ENCODE measurements at places on chromosomes 3 and 15.
A peak's percentile ranks its signal among the peaks of the same experiment; 100 is the strongest.

GRCh38 chr15:80202016-80202315, 49.2 kb downstream of the FAH start:
- DNase-seq, result no peak

GRCh38 chr3:138950006-138950644, 3.1 kb downstream of the FOXL2NB start:
- DNase-seq, result no peak

DNA sequence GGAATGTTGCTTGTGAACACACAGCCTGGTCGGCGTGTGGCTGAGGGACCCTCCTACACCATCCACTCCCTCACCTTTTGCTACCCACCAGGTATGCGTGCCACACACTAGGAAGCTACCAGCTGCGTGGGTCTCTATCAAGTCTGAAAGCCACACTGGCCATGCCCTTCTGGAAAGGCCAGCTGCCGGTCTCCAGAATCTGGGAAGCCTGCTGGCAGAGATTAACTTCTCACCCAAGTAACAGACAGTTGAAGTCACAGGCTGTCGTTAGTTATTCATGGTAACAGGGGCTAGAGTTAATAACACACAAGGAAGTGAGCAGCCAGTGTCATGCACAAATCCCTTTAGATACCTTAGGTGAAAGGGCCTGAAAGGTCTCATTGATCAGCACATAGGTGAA, 48.1 kb downstream of the SUSD5 start:
- DNase-seq, result no peak

DNA sequence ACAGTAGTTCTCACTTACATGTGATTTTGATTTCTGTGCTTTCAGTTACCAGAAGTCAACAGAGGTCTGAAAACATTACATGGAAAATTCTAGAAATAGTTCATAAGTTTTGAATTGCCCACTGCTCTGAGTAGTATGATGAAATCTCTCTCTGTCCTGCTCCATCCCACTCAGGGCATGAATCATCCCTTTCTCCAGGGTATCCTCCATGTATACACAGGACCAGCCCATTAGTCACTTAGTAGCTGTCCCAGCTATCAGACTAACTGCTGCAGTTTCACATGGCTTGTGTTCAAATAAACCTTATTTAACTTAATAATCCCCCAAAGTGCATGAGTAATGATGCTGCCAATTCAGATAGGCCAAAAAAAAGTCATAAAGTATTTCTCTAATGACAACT, 38.6 kb downstream of the EPHA3 start:
- DNase-seq, result no peak

DNA sequence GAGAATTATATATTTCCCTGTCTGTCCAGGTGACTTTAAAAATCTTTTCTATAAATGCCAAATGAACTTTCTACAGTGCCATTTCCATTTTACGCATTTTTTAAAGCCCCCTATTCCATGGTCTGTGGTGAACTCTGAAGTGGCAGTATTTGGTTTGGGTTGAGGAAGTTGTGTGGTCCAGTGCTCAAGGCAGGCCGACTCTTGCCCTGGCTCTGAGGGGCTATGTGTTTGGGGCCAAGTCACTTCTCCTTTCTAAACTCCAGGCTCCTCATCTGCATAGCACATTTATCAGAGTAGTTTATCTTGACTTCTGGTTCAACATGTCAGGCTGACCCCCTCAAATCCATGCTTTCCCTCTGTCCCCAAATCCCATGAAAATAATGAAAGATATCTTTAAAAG, 14.1 kb downstream of the TTC21A start:
- no peak for DNase-seq

DNA sequence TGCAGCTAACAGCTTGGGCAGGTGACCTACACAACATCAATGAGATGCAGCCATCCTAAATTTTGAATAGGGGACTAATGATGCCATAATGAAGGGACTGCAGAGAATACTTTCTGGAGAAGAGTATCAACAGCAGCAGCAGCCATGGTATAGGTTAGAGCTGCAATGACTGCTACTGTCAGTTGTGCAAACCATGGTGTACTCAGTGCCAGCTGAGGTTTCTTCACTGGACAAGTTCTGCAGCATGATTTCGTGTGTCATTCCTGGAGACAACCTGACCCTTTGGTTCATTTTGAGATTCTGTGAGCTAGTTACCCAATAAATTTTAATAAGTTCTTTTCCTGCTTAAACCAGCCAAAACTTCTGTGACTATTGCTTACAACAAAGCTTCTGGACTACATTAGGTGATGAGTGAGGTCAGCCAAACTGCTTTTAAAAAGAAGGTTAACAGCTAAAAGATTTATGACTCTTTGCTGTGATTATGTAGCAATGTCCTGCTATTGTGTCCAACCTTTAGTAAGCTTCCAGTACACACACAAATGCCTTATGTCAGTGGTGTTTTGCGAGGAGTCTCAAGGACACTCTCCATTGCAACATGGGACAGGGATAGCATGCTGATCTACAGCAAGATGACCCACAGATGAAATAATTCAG, 4.8 kb upstream of the DAZL start:
- DNase-seq, result no peak

- DNase-seq, result no peak
Observed at GRCh38 chr15:62599791-62600777, 435.0 kb upstream of the C2CD4B start.

DNA sequence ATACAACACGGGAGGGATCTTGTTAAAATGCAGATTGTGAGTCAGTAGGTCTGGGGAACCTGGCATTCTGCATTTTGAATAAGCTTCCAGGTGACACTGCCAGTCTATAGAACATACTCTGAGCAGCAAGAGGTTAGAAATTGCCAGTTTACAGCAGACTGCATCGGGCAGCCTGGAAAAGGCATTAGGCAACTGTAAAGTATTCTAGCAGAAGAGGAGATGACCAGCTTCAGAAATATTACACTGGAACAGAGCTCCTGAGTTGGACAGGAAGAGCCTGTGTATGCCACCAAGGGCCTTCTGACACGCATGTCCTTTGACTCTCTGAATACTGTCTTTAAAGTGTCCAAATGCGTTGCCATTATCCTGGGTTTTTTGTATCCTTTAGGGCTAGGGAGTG, 2.5 kb upstream of the ACAN start:
- no peak for DNase-seq

DNA sequence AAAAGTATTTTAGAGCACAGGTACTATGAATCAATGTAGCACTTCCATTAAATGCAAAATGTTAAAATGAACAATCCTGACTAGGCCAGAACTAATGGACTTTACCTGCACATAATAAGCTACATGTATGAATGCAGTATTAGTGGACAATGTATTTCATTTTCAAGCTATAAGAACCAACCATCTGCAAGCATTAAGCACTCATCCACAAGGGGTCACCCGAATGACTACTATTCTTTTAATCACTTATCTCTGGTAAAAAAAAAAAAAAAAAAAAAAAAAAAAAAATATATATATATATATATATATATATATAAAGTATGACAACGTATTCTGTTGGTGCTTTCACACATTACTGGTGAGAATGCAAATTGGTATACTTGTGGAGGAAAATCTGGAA, 7.2 kb downstream of the HERC1 start:
- DNase-seq, result peak; percentile 80

GRCh38 chr15:71780115-71780976, 30.0 kb upstream of the NR2E3 start:
- peak; percentile 61 for DNase-seq

GRCh38 chr3:10292505-10293419, at the start of gene GHRL:
TSS of gene GHRL (minus strand) at chr3:10292947. CDS start at chr3:10290180, 2,767 bp downstream.
- DNase-seq, result peak; percentile 70

GRCh38 chr15:98444138-98444537, 204.2 kb upstream of the IGF1R start:
- DNase-seq, result no peak

GRCh38 chr3:160921020-160921635, 165.1 kb downstream of the PPM1L start:
- DNase-seq, result peak; percentile 47

- no peak for DNase-seq
Observed at GRCh38 chr15:90946538-90946937, 8.1 kb upstream of the RCCD1 start.

DNA sequence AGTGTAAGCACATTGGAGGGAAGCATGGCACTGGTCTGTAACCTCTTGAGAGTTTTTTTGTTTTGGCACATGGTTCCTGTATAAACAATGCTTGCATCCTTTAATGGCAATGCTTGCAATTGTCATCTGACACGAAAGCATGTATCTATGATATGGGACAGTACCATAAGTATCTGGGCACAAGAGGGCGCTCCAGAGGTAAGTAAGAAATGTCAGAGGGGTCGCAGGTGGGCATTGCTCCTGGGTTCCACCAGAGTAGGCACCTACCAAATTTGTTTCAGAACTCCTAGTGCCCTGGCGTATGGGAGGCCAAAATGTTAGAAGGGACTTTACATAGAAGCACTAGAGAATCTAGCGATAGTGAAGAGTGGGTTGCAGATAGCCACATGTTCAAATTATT, 58.7 kb upstream of the BCHE start:
- peak; percentile 24 for DNase-seq

DNA sequence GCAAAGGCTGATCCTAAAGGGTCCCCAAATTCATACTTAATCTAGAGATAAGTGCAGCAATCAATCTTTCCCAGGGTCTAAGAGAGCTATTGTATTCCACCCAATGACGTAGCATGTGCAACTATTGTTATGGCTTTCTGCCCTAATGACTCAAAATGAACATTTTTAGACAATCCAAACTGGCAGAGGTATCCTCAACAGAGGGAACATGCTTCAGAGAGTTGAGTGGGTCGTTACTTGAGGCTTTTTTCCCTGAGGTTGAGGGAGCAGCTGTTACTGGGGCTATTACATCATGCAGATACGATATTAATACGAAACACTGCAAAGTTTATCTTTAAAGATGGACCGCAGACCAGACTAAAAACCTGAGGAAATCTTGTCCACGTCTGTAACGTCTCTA, 278.3 kb upstream of the WNT5A start:
- DNase-seq, result no peak

DNA sequence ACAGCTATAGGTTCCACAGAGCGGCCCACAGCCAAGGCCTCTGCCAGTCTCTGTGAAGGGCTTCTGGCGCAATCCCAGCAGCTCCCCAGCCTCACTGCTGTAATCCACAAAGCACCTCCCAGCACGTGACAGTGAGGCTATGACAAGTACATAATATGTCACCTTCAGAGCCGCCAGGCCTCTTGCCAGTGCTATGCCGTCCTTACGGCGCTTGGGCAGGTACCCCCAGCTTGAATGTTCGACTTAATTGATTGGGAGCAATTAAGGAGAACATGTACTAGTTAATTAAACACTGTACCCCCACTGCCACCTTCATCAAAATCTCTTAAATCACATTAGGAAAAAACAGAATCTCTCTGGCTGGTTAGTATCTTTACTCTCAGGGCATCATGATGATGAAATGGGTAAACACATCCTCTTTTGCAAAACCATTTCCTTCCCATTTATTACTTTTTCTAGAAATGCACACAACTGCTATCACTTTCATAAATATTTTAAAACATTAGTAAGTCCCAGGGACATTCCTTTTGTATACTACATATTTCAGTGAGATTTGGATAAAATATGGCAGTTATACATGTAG, 169.9 kb downstream of the XXYLT1 start:
- no peak for DNase-seq

- no peak for DNase-seq
Observed at GRCh38 chr3:6273878-6274277, 587.0 kb upstream of the GRM7 start.

GRCh38 chr3:186075489-186075888, 33.4 kb downstream of the ETV5 start:
- DNase-seq, result no peak

GRCh38 chr15:27077790-27078189, 106.8 kb downstream of the GABRG3 start:
- DNase-seq, result no peak

- no peak for DNase-seq
Observed at GRCh38 chr15:19988094-19988660, 553.4 kb downstream of the GOLGA6L6 start.

- no peak for DNase-seq
Observed at GRCh38 chr15:37084602-37085001, 15.7 kb downstream of the MEIS2 start.

- no peak for DNase-seq
Observed at GRCh38 chr3:72313308-72313707, 528.4 kb upstream of the PROK2 start.

- no peak for DNase-seq
Observed at GRCh38 chr15:73927003-73927475, 777 bp downstream of the LOXL1 start.

- DNase-seq, result no peak
Observed at GRCh38 chr15:101135532-101136166, 116.2 kb downstream of the CHSY1 start.

DNA sequence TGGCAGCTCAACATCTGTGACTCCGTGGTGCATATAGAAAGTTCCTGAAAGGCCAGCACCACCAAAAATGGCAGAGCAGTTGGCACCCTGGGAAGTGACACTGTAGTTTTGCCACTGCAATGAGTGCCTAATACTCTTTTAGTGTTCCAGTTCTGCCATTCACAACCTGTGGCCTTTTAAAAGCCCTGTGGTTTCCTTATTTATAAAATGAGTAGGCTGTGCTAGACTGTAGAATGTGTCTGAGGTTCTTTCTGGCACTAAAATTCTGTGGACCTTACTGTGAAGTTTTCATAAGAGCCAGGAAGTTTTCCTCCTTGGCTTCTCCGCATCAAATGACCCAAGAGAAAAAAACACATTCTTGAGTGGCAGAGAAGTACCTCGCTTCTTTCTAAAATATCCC, 74.1 kb downstream of the MME start:
- no peak for DNase-seq

DNA sequence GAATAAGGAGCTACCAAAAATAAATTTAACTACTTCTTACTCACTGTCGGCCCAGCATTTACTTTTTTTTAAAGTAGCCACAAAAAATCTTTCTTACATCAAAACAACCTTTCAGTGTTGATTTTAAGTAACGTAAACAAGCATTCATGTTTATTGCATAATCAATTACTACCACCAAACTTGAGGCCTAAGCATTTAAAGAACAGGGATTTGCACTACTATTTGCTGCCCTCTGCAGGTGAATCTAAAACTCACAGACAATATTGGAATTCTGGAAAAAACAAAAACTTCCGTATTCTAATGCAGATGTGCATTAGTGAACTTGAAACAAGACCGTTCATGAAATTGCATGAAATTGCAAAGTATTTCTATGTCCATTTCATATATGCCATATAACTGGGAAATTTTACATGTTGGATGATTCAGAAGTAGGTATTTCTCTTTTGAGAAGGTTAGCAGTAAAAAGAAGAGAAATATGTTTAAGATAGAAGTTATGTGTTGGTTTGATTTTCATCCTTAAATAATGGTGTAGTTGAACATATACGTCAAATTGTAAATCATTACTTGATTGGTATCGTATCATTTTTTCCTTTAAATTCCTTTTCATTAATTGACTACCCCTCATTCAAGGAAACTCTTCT, 55.6 kb downstream of the CGGBP1 start:
- DNase-seq, result peak; percentile 80

- no peak for DNase-seq
Observed at GRCh38 chr3:100213891-100214573, 46.8 kb upstream of the TBC1D23 start.

DNA sequence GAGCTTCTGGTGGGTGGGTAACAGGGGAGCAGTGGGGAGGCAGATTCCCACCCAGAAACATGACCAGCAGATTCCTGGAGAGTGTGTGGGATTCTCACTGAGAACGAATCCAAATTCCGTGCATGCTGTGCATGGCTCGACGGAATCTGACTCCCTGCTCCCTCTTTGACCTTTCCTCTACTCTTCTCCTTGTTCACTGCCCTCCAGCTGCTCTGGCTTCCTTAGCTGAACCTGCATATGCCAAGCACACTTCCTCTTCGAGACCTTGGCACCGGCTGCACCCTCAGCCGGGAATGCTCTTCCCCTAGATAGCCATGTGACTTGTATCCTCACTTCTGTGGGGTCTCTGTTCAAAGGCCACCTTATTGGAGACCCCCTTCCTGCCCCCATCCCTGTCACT, 6.3 kb downstream of the INSYN1 start:
- DNase-seq, result no peak

Measured in hematopoietic multipotent progenitor cell treated with erythropoietin and hydrocortisone succinate and interleukin-3 and kit ligand, for 8 days (in vitro differentiated cells).